ENCODE measurements at places on chromosomes 5 and 9. TPM values are rescaled to one million over a fixed set of nuclear protein-coding genes. Genes with fewer than 3 reads are reported as not detected.

Gene PCA3
- total RNA-seq: not detected

- no peak for DNase-seq
These were observed 25.0 kb downstream of the LMNB1 start for GRCh38 chr5:126801992-126802294.

- no peak for DNase-seq
These were observed 12.9 kb downstream of the AQP3 start for GRCh38 chr9:33434317-33435105.

DNA sequence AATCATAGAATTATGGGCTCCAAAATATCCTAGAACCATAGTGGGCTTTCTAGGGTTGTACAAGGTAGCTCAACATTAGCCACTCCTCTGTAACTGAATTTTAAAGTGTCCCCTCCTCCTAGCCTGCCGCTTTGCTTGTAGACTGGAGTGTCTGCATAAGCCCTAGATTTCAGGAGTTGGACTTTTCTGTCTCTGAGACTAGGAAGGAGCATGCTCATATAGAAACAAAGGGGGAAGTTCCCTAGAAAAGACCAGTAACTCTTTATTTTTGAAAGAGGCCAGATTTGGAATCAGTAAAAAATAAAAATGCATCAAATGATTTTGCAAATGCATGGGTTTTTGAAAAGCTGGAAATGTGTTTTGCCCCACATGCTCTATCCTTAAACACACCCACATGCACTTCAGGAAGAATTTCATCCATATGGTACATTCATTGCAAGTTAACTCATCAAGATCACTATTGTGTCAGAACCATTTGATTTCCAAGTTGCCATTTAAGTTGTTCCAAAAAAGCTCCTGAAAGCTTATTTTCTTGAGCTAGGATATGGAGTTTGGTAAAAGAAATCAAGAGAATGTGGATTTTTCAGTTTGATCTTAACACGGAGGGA lies 121.0 kb upstream of the NR3C1 start:
- no peak for DNase-seq

Gene WDR38
- not detected for total RNA-seq

DNA sequence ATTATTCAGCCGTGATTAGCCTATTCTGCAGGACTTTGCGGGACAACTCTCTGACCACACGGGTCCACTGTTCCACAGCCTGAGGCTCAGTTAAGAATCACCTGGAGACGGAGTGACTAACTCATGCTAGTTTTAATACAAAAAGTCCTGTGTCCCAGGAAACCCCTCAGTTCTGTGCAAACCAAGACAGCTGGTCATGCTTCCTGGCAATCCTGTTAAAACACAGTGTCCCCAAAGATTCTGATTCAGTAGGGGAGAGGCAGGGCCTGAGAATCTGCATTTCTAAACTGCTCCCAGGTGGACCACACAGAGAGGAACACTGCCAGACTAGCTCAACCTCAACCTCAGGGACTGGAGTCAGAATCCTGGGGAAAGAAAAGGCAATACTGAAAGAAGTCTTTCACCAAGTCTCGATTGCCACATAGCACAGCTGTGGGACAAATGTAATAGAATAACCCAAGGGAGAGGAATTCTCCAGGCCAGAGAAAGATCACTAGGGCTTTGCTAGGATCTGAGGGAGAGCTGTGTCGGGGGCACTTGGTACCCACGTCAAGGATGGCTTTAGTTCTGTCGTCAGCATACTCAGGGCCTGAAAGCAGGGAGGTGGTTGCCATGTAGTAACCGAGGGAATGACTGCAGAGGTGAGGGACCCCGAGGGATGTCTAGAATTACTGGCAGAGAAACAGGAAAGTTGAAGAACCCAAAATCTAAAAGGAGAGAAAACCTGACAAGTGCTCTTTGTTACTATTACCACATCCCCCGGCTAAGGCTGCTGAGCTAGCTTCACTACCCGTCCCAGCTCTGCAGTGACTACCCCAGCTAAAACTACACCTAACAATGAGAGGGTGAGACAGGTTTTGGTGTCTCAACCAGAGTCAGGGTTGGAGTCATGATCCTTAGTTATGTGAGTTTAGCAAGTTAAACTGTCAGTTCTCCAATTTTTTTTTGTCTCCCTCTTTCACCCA lies 8.6 kb downstream of the SUSD1 start:
- no peak for DNase-seq

- DNase-seq: no peak
These were observed 86.4 kb upstream of the COL5A1 start for GRCh38 chr9:134555094-134555650.

DNA sequence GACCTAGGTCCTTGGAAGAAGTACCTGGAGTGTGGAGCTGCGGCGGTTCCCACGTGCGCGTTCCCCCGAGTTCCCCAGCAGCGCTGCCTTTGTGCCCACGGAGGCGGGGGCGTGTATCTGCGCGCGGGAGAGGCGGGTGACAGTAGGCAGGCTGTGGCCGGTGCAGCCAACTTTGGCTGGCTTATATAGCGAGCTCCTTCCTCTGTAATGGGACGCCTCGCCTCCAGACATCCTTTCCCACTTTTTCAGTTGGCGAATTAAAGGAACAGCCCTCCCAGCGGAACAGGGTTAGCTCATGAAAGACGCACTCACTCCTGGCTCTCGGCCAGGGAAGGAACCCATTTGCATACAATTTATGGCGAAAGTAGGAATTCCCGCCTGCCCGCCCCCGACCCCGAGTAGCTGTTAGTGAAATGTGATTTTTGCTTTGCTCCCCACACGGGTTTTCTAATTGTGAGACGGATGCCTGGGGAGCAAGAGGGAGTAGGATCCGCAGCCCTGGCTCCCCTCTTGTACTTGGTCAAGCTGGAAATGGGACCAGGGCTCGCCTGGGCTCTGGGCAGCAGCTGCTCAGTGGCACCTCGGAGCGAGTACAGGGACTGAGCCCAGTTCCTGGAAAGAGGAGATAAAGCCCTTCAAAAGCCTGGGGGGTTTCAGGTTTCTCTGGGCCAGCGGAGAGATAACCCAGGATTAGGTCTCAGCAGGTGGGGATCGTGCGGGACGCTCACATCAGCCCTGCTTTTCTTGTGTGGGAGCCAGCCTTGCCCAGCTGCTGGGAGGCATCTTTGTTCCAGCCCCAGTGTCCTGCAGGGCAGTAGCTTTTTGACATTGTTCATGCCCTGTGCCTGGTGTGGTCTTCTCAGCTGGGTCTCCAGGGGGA lies at the start of gene TNC:
Gene TNC, minus strand, starts transcription at position 159 of the 880 bp plus-strand sequence. CDS start 27,139 bp downstream, outside the sequence.
- DNase-seq: peak; percentile 90

- no peak for DNase-seq
These were observed 124.9 kb upstream of the ZNF462 start for GRCh38 chr9:106738109-106738508.

- DNase-seq: no peak
These were observed 306.6 kb downstream of the ACTL7B start for GRCh38 chr9:108549184-108549583.

- DNase-seq: no peak
These were observed 101.2 kb downstream of the RAPGEF6 start for GRCh38 chr5:131533836-131534235.

DNA sequence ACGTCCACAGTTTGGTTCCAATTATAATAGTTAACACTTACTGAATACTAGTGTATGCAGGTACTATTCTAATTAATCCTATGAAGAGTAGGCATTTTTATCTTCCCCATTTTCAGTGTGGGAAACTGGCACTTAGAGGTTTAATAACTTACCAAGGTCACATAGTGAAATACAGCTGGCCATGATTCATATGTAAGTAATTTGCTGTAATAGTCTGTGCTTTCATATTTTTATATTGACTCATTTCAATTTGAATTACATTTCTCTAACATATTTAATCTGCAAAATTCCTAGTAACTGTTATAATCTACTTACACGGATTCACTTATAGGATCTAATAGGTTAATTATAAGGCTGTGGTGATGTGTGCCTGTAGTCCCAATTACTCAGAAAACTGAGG lies 19.4 kb downstream of the CCNH start:
- DNase-seq: no peak

DNA sequence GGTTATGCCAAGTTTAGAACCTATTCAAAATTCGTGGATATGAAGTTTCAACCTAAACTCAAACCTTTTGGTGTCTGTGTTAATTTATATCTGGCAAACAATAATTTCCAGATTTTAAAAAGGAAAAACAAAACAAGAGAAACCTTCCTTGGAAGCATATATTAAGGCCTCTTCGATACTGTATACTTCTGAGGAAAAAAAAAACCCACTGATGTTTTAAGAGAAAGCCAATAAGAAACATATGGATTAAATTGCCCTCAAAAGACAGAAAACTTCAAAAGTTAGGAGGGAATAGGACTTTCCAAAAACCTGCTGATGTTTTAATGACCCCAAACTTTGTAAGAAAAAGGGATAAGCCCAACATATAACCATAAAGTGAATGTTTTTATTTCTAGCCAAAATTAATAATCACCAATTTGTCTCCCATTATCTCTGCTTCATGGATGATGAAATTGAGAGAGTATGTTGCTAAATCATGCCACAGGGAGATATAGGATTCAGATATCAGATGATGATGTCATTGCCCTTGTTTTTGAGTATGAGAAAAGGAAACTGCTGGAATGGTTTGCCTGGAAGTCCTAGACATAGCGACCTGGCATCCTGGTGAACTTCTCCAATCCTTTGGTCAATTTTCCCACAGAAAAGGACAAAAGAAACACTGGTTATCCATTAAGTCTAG lies 423.9 kb downstream of the DMRT2 start:
- DNase-seq: no peak

Gene PCDHB13
- total RNA-seq: 2.9 TPM

DNA sequence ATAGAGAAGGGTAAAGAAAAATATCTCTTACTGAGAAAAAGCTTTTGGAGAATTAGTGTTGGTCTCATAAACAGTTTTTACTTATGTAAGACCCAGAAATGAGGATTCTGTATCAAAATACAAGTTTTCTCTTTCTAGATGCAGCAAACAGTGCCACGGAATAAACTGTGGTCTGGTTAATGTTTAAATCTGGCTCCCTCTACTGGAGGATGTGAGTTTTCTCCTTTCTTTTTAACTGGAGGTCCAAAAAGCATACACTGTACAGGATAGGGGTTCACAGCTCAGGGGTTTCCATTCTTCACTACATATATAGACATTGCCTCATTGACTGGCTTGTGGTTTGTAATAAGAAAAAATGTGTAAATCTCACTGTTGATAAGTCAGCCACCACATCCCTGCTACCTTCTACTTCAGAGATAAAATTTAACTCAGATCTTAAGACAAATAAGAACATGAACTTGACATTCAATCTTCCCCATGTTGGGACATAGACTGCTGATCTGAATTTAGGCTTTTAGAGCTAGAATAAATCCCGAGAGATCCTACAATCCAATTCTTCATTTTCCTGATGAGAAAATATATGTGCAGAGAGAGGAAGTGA lies 98.9 kb downstream of the CFAP95 start:
- DNase-seq: no peak

DNA sequence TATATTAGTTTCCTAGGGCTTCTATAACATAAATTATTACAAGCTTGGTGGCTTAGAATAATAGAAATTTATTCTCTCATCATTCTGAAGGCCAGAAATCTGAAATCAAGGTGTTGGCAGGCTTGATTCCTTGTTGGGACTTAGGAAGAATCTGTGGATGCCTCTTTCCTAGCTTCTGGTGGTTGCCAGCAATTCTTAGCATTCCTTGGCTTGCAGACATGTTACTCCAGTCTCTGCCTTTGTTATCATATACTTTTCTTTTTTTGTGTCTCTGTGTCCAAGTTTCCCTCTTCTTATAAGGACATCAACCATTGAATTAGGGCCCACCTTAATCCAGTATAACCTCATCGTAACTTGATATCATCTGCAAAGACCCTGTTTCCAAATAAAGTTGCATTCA lies 31.4 kb downstream of the CTNNA1 start:
- DNase-seq: no peak

DNA sequence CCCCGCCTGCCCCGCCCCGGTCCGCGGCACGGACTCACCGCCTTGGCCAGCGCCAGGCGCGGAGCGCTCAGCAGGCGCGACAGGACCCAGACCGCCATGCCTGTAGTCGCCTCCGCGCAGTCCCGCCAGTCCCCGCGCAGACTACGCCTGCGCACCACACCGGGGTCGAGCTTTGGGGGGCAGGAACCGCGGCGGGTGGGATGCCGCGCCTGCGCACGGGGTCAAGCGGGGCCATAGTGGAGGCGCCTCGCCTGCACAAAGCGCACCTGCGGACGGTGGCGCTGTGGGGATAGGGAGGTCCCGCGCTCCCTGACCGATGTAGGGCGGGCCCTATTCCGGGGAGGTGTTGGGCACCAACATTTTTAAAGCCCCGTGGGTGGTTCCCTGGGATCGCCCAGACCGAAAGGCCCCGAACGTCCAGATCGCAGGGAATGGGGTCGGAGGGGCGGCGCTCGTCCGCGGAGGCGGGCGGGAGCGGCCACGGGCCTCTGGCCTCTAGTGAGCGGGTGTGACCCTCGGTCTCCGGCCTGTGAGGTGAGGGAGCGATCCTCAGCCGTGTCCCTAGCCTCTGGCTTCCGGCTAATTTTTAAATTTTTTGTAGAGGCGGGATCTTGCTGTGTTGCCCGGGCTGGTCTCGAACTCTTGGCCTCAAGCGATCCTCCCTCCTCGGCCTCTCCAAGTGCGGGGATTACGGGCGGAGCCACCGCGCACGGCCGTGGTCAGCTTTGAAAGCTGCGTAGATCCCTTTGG lies 70.8 kb upstream of the LPCAT1 start:
- no peak for DNase-seq

GRCh38 chr9:116345817-116346216 lies 192.2 kb downstream of the PAPPA start:
- DNase-seq: no peak

- no peak for DNase-seq
These were observed 779 bp upstream of the CTNNA1 start for GRCh38 chr5:138752341-138752950.

Gene ARID3C
- not detected for total RNA-seq

Gene TYRP1
- 0.28 TPM for total RNA-seq

Gene ST8SIA4
- 0.42 TPM for total RNA-seq

GRCh38 chr5:95738072-95738471 lies 6.9 kb downstream of the RHOBTB3 start:
- DNase-seq: no peak

- DNase-seq: no peak
These were observed 119.7 kb upstream of the TARS1 start for GRCh38 chr5:33321026-33321425.

Gene IL31RA
- total RNA-seq: 1.9 TPM

- no peak for DNase-seq
These were observed 83.7 kb downstream of the PDE6A start for GRCh38 chr5:149860801-149861322.

DNA sequence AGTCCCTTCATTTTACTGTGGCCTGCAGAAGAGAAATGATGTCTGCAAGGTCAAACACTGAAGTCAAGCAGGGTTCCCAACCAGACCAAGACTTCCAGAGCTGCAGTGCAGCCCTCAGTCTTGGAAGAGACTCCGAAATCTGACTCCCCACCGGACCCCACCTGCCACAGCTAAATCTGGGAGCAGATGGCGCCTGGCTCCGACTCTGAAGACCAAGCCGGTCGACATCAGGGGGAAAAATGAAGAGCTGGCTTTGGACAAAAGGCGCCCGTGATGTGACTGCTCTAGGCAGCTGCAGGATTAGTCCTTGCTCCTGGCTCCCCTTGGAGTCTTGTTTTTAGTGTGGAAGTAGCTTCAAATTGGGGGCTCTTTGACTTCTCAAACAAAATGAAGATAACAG lies 72.4 kb upstream of the ZNF622 start:
- no peak for DNase-seq

- no peak for DNase-seq
These were observed 32.1 kb upstream of the SH3TC2 start for GRCh38 chr5:149094996-149095395.

Measured in chondrocyte (in vitro differentiated cells).